Activated effector memory CD4-positive, alpha-beta T cell treated with Interleukin-2 at 50 U/mL for 16 hours (primary cell): ENCODE measurements at places on chromosomes 1 and 21.

GRCh38 chr1:55443175-55443915, 228.2 kb upstream of the USP24 start:
- no peak for DNase-seq

DNA sequence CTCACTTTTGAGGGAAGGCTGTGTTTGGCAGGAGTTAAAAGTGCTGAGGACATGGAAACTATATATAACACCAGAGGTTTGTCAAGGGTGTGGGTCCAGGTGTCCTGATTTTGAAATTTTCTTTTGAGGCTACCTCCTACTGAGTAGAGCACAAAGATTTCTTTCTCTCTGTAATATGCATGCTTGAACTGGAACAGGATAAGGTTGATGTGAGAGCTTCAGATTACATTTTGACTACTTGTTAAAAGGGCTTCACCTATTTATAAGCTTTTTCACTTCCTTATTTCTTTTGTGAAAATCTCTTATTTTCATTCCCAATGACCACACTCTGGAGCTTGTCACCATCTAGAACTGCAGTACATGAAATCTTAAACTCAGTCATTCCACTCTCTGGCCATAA, 59.8 kb upstream of the PLA2G4A start:
- no peak for DNase-seq

- DNase-seq: no peak
Observed at GRCh38 chr1:36764798-36765197, 269.5 kb downstream of the GRIK3 start.

DNA sequence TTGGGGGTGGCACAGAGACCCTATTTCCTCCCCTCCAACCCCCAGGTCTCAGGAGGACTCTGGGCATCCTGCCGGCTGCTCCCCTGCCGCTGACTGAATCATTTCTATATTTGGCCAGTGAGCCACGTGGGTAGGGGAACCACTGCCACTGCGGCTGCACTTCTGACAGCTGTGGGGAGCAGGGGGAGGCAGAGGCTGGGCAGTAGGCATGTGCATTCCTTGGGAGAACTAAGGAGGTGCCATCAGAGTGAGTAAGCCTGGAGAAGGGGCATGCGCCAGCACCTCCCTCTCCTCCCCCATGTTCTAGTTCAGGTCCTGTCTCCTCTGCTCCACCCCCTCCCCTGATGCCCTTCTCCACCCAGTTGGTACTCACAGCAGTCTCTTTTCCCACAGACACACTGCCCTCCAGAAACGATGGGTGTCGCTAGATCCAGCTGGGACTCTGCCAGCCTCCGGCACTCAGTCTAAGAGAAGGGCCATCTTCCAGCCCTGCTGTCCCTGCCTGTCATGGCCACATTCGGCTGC, 12.0 kb downstream of the PPFIA4 start:
- DNase-seq: no peak

- no peak for DNase-seq
Observed at GRCh38 chr1:224592636-224593582, 23.2 kb upstream of the CNIH3 start.

GRCh38 chr1:167114725-167115124, 20.9 kb downstream of the STYXL2 start:
- DNase-seq: no peak

DNA sequence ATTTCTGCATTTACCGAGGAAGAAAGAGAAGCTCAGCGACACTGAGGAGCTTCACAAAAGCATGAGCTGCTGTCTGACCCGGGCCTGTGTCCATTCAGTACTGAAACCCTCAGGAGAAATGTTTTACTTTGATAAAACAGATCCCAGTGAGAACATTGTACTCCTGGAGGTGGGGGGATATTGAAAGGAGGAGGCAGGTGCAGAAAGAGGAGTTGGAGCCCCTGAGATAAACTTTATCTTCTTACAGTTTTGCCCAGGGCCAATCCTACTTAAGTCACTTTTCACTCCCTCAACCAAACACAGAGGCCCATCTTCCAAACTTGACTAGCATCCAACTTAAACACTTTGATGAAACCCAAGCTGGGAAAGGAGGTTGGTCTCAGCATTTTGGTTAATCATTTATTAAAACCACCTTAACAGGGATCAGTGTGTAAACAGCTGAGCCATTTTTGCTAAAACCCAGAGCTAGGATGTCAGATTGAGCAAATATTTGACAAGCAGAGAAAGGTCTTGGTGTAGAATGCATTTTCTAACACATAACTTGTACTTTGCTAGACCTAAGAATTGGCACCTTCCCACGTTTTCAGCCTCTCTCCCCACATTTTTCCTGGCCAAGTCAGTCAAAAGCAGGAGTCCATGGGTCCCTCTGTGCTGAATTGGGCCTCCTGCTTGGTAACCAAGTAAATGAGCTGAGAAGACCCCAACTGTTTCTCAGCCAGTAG, 32.5 kb upstream of the SARS1 start:
- DNase-seq: no peak
